Omental fat pad (tissue), 4 donors: ENCODE measurements at places on chromosomes 2 and 18. TPM values are rescaled to one million over a fixed set of nuclear protein-coding genes. Genes with fewer than 3 reads are reported as not detected.

The UNC80 gene
- not detected for total RNA-seq

The GDF7 gene
- total RNA-seq: 1.1 TPM

The RTKN gene
- 22.7 TPM for total RNA-seq

The EPG5 gene
- total RNA-seq: 24.9 TPM

DNA sequence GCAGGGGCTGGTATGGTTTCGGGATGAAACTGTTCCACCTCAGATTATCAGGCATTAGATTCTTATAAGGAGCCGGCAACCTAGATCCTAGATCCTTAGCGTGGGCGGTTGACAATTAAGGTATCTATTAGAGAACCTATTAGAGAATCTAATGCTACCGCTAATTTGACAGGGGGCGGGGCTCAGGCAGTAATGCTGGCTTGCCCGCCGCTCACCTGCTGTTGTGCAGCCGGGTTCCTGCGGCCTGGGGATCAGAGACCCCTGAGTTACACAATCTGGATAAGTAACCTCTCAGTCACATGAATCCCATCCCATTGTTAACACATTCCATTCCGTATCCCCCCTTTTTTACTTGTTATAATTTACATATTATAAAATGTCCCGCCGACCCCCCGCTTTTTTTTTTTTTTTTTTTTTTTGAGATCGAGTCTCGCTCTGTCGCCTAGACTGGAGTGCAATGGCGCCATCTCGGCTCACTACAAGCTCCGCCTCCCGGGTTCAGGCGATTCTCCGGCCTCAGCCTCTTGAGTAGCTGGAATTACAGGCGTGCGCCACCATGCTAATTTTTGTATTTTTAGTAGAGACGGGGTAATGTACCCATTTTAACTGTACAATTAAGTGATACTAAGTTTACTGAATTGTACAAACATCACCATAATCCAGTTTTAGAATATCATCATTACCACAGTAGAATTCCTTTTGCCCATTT lies 42.0 kb upstream of the GPD2 start:
- no peak for DNase-seq

DNA sequence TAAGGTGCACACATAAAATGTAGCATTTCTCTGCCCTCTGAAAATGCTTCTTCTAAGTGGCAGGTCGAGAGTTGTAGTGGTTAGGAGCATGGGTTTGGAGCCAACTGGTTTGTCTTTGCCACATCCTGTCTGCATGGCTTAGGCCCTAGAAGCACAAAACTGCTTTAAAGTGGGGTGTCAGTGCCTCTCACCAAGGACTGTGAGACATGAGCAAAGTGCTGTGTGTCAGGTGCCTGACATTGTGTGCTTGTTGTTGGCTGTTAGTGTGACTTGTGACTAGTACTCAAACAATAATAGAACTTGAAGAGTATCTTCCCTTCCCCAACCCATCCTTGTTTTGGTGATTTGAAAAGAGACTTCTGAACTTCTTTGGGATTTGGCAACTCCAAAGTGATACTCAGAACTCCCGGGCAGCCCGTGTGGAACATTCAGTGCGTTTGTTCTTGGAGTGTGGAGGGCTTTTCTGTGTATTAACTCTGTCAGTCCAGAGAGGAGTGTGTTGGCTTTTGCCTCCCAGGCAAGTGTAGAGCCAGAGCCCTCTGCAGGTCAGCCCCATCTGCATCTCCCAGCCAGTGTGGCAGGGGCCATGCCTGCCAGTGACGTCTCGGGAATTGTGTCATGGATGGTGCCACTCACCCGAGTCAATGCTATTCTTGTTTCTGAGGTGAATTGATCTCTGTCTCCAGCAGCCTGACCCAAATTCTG lies 5.0 kb downstream of the MGAT5 start:
- DNase-seq: no peak

DNA sequence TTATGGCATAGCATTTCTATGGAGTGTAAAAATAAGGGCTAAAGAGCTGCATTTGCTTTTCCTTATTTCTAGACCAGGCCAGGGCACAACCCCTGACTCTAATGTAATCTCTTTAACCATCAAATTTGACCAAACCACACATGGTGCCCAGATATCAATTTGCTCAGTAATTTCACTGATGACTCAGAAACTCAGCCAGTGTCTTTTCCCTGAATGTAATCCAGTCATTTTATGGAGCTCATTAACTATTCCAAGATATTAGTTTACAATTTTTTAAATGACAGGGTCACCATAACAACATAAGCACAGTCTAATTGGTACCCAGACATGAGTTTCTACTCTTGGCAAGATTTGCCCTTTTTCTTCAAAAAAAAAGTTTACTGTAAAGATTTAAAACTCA lies 270.8 kb upstream of the AGAP1 start:
- no peak for DNase-seq

DNA sequence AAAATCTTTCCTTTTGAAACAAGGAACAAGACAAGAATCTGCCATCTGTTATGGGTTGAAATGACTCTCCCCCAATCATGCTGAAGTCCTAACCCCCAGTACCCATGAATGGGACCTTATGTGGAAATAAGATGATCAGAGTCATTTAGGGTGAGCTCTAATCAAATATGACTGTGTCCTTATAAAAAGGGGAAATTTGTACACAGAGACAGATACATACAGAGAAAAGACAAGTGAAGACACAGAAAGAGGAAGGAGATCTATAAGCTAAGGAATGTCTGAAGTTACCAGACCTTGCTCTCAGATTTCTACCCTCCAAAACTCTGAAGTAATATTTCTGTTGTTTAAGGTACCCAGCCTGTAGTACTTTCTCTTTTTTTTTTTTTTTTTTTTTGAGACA lies 15.7 kb downstream of the TGFBRAP1 start:
- DNase-seq: no peak

DNA sequence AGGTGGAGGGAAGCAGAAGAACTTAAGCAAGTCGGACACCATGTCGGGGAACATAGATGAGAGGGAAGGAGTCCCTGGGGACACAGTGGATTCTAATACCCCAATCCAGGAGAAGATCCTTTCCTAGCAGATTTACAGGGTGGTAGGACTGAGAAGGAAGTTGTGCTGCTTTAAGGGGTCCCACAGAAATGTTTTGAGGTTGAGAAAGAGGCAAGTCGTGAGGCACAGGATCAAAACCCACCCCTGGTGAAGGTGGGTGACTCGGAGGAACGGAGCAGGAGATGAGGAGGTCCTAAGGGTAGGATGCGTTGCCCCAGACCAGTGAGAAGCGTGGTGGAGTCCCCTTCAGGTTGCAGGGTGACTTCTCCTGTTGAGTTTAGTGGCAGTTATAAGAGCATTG lies 32.7 kb downstream of the DCDC2C start:
- no peak for DNase-seq

- DNase-seq: no peak
Measured at GRCh38 chr18:1513519-1513918, 608.8 kb downstream of the ADCYAP1 start.
